ENCODE measurements at places on chromosomes 7 and 10.

DNA sequence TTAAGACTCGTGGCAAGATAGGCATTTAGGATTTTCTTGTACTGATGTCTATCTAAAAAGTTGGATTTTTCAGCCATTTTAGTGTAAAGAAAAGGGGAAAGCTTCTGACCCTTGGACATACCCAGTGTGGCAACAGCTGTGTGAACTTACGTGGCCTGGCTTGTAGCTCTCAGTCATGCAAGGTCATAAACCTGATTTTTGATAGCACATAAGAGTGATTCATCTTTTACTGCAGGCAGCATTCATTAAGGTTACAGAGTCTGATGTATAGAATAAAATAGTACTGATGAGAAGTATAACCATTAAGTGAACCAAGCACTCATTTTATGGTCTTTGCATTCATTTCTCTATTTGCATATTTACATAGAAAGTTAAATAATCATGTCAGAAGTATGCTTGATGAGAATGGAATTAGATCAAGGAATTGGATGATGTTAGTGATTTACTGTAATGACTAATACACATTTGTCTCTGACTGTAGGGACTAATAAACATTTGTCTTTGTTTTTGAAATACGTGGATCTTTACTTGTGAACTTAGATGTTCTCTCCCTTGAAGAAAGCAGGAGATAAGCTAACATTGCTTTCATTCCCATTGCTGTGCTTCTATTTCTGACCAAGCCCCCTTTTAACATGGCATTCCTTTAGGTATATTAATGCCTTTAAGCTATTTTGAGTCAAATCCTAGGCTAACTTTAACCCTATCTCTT is 88.2 kb downstream of the GSDME start:
- no peak for DNase-seq

DNA sequence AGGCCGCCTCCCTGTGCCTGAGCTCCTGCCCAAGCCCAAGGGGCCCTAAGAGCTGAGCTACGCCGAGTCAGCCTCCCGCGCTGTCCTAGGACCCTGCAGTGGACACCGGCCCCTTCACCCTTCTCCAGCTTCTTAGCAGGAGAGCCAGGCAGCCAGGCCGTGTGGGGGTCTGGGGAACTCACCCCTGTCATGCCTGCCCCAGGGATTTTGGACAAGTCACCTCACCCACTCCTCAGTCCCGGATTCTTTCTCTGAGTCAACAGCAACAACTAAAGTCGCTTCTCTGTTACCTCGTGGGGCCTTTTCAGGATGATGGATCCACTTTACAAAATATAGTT is 79.3 kb downstream of the MKI67 start:
- DNase-seq = no peak

GRCh38 chr7:132350741-132351140 is 225.5 kb downstream of the PLXNA4 start:
- no peak for DNase-seq

DNA sequence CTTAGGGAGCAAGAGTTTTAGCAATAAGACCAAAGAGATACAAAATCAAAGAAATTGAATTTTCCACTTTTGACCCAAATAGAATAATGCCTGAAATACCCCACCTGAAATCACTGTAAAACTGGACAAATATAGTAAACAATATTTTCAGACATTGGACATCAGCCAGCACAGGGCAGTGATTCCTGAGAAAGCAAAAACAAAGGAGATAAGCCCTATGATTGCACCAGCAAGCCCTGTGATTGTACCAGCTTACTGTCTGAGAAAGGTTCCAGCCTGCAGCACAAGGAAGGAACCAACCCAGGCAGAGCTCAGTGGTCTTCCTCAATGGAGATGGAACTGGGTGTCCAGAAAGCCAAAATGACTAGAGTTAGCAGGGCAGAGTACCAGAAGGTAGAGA is 10.3 kb downstream of the TMEM106B start:
- DNase-seq = no peak

GRCh38 chr10:26534384-26534783 is 96.2 kb downstream of the APBB1IP start:
- no peak for DNase-seq
